ENCODE measurements at places on chromosomes 11 and 22.

DNA sequence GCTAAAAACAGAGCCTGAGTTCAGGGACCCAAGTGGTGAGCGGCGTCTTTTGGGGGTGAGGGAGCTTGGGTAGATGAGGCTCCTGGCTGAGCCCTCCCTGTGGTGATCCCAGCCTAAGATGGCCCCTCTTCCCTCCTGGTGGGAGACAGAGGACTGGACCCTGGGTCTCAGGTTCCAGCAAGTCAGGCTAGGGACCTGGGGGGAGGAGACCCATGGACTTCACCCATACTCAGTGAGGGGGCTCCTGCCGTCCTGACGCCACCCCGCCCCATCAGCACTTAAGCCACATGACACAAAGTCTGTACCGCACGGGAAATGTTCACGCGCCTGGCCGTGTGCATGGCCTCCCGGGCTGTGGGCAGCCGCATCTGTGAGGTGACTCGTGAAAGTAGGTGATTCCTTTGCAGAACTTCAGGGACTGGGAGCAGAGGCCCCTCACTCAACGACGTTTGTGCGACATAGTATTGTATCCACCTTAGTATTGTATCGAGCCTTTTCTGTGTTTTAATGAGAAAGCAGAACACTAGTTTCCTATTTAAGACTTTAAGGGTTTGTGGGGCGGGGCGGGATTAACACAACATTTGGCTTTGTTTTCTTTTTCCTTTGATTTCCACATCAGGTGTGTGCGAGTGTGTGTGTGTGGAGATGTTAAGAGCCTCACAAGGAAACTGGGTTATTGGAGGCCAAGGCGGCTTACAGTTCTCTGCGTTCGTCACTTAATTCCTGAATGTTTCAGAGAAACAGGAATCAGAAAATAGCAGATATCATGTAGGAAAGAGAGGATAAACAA lies 18.4 kb upstream of the TMEM191C start:
- DNase-seq: no peak

DNA sequence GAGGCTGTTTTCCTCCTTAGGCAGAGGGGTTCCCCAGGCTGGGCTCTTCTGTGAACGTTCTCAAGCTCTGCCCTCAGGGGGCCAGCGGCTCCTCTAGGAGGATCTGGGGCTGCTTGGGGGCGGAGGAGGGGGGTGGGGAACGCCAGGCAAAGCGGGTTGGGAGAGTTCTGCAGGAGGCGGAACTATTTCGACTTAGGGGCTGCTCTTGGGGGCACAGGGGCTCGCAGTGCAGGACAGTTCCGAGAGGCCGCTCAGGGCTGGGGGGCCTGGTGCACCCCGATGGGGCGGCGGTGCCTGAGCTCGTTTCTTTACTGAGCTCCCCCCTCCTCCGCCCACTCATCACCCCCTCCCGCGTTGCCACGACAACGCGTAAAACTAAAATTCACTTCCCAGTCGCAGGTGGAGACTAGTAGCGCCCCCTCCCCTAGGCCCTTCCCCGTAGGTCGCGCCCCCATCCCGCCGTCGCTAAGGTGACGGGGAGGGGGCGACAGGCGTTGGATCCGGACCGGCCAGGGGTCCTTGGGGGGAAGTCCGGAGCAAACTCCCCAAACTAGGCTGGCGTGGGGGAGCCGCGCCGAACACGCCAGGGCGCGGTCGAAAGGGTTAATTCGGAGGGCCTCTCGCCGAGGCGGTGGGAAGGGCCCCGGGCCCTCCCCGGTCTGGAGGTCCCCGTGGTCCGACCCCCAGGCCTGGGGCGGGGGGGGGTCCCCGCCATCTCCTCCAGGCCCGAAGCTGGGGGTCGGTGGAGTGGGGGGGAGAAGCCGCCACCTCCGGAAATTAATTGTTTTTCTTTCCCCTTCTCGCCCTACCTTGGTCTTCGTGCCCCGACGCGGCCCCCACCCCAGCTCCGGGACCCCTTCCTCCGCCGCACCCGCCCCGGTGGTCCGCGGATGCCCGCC lies 857 bp downstream of the SHANK3 start:
- DNase-seq: no peak

DNA sequence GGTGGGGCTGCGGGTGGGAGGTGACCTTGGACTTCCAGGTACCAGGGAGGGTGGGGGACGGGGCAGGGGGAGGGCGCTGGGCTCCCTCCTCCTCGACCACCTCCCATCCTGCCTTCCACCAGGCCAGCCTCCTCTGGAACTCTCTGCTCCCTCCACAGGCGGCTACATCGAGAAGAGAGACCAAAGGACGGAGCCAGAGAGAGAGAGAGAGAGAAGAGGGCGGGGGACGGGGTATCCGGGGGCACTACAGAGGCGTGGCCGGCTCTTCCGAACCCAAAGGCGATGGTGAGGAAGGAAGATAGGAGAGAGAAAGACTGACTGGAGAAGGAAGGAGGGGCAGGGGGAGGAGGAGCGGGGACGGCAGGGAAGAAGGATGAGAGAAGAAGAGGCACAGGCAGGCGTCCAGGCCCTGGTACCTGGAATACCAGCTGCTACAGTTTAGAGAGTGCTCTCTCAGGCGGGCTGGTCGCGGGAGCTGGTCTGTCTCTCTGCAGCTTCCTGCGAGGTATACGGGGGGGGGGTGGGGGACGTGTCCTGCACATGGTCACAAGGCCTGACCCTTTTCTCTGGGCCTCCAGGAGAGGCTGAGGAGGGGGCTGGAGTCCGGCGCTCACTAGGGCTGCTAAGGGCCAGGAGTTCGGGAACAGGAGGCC lies 38.0 kb downstream of the IGSF9B start:
- DNase-seq: no peak

DNA sequence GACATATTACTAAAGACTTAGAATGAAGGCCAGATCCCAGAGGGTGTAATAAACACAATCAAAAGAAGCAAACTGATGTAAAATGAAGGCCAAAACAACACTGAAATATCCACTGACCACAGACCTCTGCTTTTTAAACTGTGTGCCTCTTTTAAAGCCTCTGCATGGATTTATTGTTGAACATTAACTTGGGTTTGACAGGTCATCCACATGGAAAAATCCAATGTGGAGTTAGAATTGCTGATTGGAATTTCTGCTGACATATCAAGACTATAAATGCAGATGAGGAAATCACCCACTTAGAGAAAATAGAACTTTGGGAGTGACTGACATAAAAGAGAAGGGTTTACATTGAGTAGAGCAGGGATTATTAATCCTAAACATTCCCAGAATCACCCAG lies 853.9 kb upstream of the RAG2 start:
- DNase-seq: no peak

DNA sequence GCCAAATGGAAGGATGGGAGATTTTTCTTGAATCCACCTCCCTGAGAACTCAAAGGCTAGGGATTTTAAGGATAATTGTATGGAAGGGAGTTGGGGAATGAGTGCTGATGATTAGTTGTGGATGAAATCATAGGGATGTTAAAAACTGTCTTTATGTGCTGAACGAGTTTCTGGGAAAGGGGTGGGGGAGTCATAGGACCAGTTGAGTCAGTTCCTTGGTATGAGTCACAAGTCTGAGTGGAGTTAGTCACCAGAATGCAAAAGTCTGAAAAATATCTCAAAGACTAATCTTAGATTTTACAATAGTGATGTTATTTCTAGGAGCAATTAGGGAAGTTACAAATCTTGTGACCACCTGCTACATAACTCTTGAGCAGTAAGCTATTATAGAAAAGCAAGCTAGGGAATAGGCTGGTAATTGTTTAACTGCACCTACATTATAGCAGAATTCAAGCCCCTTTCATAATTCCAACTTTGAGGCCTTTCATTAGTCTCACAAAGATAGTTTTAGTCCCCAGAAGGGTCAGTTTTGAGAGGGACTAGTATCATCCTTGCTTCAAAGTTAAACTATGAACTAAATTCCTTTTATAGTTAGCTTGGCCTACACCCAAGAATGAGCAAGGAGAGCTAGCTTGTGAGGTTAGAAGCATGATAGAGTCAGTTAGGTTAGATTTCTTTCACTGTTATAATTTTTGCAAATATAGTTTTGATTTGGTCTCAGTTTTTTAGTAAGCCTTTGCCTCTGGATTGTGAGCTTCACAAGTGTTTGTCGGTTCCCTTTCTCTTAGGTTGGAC lies 668.0 kb downstream of the ETS1 start:
- no peak for DNase-seq

DNA sequence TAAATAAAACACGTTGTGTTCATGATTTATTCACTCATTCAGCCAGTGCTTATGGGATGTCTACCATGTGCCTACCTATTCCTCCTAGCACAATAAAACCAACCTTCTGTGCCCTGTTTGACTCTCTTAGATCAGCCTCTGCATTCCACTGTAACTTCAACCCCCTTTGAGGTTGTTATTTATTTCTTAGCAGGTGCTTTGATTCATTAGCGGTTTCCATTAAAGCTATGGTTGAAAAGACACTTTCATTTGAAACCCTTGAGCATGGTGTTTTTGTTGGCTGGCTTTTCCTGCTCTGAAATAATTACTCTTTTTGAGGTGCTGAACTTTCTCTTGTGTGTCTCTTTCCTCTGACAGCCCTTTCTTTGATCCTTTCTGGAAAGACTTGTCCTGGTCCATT lies 570.6 kb upstream of the LARGE1 start:
- no peak for DNase-seq

GRCh38 chr11:92765965-92766371 lies 203.5 kb upstream of the MTNR1B start:
- DNase-seq: no peak

GRCh38 chr11:31493235-31493634 lies 16.2 kb downstream of the IMMP1L start:
- no peak for DNase-seq

- DNase-seq: no peak
Observed at GRCh38 chr11:104169091-104169490, 5.1 kb upstream of the PDGFD start.

DNA sequence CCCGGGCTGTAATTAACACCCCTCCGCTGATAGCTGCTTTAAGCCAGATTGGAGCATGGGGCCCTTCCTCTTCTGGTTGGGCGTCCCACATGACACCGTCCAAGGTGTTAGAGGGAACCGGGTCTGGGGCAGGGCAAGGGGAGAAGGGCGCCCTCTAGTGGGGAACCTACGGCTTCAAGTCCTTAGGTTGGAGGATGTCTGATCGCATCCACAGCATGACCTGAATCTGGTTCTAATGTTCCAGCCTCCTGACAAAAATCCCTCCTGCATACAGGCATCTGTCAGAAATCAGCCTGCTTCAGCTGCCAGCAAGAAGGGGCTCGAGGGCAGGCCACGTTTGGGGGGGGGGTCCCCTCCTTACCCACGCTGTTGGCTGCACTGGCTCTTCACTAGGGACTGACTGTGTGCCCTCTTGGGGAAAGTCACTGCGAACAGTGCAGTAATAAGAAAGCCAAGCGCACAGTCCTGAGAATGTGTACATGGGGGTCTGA lies 94.2 kb upstream of the TBCEL start:
- peak; percentile 16 for DNase-seq

DNA sequence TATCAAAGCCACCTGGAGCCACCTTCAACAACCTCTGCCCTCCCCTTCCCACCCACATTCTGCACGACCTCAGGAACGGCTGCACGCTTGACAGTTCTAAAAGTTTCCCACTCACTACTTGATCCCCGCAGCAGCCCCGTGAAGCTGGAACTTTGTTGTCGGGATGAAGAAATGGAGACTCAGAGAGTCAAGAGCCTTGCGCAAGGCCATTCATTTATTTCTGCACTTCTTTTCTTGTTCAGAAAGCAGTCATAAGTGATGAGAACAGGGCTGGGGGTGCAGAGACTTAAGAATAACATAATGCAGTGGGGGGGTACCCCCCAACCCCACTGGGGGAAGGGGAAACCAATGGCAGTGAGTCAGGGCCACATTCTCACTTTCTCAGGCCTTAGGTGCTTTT lies 2.2 kb upstream of the ZFTA start:
- no peak for DNase-seq

DNA sequence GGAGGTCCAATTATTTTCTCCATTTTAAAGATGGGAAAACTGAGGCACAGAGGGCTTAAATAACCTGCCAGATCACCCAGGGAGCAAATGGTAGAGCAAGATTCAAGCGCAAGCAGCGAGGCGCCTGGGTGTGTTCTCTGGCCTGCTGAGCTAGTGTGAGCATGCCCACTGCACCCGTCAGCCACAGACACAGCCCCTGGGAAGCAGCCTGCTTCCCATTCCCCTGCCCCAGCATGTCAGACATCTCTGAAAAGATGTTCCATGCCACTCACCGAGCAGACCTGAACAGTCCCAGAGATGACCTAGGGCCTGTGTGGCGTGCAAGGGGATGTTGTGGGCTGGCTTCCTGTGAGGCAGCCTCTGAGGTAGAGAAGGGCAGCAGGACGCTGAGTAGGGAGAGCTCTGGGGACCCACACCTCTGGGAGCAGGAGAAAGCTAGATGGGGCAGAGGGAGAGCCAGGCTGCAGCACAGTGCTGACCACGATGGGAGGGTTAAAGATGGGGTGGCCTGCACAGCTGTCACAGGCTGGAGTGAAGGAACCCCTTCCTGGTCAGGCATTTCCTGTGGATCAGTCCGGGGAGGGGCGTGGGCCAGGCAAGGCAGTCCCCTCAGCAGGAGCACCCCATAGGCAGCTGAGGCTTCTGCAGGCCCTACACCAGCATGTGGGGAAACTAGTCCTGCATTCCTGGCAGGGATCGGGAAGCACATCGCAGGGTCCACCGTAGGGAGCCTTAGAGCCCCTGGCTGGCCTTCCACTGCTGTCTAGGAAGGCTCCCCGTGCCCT lies 101.4 kb downstream of the GALNT18 start:
- no peak for DNase-seq

DNA sequence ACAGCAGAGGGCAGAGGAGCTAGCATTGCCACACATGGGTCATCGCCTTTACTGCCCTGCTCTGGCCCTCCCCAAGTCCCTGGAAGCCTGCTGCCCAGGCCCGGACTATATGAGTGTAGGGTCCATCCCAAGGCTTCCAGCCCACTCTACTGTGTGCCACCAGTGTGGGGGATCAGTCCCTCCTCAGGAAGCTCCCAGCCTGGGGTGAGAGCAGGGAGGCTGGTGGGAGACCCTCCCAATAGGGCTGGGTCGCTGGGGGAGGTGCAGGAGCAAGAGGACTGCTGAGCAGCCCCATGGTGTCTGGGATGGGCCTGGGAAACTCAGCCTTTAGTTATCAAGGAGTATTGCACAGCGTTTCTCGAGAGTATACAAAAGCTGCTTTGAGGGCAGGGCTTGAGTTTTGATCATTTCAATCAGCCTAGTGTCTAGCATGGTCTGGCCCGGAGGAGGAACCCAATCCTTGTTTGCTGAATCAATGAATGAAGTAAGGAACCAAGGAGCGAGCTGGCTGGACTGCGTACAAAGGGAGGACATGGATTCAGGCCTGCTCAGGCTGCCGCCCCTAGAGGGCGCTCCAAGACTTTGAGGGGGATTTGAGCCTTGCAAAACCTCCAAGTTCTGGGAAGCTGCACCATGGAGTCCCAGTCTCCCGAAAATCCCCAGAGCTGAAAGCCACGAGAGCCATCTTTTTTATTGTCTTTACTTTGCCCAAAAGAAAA lies 89.0 kb upstream of the PARVA start:
- peak; percentile 45 for DNase-seq

DNA sequence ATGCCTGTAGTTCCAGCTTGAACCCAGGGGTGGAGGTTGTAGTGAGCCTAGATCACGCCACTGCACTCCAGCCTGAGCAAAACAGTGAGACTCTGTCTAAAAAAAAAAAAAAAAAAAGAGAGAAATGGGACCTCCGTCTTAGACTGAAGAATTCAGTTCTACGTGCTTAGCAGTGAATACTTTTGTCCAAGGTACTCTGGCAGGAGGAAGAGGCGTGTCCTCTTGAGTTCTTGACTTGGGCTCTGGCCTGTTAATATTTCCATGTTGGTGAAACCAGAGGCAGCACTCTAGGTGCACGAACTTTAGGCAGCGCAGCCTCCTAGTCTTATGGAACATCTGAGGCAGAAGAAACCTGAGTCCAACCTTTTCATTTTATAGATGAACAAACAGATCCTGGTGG lies 2.4 kb downstream of the HMBS start:
- no peak for DNase-seq

- no peak for DNase-seq
Observed at GRCh38 chr22:31881200-31881599, 63.1 kb upstream of the YWHAH start.

All from T-helper 9 cell (primary cell).